NCI-H1417 treated with DMSO at 0.1 percent for 48 hours (cell line): ENCODE measurements at places on chromosomes 5 and 9.

DNA sequence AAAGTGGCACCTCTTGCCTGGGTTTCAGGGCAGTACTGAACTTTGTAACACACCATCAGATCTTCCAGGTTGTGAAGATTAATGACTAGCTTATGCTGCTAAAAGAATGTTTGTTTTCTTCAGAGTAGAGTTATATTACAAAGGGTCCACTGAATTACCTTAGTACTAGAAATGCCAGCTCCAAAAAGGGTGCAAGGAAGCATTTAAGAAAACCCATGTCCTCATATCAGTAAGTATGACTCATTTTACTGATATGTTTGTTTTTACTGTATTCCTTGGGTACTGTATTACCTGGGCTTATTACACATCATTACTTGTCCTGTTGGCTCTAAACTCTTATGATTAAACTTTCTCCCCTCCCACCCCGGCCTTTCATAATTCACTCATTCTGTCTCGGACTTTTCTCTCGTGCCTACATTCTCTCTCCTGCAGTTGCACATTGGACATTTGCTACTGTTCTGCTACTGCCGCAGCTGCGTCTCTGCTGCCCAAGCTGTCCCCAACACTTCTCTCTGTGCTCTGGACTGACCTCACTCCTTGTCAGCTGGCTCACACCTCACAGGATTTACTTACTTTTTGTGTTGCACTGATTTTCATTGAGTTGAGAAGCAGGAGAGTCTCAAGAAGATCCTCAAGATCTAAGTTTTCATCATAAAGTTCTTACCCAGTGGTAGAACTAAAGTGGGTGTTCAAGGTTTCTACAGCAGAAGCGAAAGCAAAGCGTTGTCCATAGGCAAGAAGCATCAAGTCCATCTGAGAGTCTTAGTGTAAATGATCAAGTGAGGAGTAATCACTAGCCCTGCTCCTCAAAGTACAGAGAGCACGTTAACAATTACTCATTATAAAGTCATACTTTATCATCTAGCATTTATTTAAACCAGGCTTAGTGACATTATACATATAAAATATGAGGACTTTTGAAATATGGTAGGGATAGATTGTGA lies 53.2 kb upstream of the C9orf72 start:
- DNase-seq = no peak

DNA sequence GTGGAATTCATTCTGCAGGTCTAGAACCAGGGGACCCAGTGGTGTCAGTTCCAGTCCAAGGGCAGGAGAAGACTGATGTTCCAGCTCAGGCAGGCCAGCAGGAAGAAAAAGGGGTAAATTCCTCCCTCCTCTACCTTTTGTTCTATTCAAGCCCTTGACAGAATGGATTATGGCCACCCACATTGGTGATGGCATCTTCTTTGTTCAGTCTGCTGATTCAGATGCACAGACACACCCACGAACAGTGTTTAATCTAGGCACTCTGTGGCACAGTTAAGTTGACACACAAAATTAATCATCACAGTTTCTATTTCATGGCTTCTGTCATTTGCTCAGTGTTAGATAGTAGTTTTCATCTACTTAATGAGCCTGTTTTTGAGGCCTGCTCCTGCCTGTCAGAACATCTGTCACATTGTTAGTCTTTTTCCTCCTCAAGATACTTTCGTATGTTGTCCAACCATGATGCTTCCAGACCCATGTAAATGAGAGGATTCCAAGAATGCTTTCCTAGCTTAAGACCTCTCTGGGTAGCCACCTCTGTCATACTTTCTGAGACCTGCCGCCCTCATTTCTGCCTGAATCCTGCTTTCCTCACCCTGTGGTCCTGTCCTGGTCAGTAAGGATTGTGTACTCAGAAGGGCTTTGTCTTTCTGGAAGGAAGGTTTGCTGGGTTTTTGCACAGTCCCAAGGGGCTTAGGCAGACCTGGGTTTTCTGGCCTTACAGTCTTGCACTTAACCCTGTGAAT lies 72.5 kb downstream of the SPIN1 start:
- no peak for DNase-seq

- no peak for DNase-seq
Measured at GRCh38 chr9:89955144-89955543, 350.3 kb downstream of the GADD45G start.

DNA sequence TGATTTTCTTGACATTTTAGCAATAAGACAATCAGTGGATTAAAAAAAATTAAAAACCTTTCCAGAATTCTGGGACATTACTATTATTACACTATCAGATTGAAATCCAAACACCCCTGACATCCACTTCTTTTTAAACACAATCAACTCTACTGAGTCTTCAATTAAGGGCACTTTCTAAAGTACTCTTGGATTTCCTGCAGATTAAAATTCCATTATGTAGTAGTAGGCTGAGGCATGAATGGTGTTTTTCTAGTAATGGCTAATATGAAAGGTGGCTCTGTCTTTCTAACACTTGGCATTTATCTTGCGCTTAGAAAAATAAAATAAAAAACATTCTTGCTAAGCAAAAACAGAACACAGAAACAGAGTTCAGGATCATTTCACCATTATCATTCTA lies 107.8 kb downstream of the OXCT1 start:
- no peak for DNase-seq

GRCh38 chr5:149503006-149503405 lies 48.2 kb downstream of the CSNK1A1 start:
- DNase-seq = no peak

GRCh38 chr9:37377688-37378612 lies 44.5 kb upstream of the GRHPR start:
- DNase-seq = no peak

GRCh38 chr9:4344946-4345345 lies 45.1 kb upstream of the GLIS3 start:
- DNase-seq = no peak

GRCh38 chr5:97162045-97162444 lies 19.6 kb upstream of the LIX1 start:
- peak; percentile 19 for DNase-seq

GRCh38 chr9:89458768-89459496 lies 39.0 kb downstream of the SEMA4D start:
- DNase-seq = no peak

DNA sequence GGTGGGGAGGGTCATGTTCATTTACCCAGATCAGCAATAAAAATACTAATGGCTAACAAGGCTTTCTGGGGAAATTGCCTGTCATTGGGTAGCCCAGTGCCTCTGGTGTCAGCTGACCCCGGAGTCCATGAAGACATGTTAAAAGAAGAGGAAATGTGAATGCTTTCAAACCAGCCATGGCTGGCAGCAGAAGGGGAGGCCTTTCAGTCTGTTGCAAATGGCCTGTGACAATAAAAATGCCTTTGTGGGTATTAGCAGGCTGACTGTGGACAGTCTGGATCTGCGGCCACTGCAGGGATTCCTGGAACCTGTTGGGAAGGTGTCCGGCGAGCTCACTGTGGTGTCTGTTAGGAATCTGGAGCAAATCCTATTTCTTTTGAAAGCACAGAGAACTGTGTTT lies 7.5 kb downstream of the ABL1 start:
- no peak for DNase-seq

GRCh38 chr9:94679587-94679986 lies 40.3 kb upstream of the FBP1 start:
- no peak for DNase-seq

GRCh38 chr5:67401172-67401571 lies 204.6 kb upstream of the CD180 start:
- DNase-seq = no peak

DNA sequence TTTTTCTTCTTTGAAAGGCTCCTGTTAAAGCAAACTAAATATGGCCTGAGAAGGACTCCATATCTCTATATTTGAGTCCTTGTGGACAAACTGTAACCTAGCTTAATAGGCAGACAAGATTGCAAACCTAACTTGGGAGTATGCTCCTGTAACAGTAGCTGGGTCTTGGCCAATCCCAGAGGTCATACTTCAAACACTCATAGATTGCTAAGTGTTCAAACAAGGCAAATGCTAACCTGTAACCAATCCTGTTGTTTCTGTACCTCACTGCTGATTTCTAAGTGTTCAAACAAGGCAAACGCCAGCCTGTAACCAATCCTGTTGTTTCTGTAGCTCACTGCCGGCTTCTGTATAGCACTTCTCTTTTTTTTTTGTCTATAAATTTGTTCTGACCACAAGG lies 50.6 kb upstream of the CLK4 start:
- no peak for DNase-seq

- no peak for DNase-seq
Measured at GRCh38 chr9:78280982-78281668, 15.8 kb upstream of the PSAT1 start.

- DNase-seq = no peak
Measured at GRCh38 chr9:21836437-21837161, 34.2 kb downstream of the MTAP start.

DNA sequence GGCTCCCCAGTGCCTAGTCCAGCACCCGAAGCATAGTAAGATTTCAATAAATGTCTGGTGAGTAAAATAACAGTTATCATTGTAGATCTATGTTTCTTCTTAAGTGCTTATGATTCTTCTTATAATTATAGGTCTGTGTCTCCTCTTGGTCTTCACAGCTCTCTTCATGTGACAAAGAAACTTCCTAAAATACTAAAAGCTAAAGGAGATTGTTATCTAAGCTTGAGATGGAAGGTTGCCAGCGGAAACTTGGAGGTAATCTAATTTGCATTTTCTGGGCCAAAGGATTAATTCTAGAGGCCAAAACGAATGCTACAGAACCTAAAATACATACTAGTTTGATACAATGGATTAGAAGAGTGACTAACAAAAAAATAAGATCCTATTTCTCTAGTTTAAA lies 13.6 kb upstream of the ARHGAP26 start:
- no peak for DNase-seq

- DNase-seq = no peak
Measured at GRCh38 chr5:60883229-60883628, 39.2 kb upstream of the ELOVL7 start.

DNA sequence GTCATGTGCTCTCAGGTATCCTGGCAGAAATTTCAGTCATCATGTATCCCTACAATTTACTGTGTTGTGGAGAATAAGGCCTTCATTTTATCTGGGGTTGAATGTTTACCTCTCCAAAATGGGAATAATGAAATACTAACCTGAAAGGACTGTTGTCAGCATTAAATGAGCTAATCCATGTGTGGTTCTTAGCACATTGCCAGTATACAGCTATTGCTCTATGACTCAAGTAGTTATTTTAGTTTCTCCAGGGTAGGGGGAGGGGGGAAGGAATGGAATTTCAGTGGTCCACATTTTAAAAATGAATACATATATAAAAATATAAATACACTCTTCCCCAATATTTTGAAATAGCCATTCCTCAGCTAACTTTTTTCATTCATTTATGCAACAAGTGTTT lies 3.5 kb downstream of the PAM start:
- DNase-seq = no peak

DNA sequence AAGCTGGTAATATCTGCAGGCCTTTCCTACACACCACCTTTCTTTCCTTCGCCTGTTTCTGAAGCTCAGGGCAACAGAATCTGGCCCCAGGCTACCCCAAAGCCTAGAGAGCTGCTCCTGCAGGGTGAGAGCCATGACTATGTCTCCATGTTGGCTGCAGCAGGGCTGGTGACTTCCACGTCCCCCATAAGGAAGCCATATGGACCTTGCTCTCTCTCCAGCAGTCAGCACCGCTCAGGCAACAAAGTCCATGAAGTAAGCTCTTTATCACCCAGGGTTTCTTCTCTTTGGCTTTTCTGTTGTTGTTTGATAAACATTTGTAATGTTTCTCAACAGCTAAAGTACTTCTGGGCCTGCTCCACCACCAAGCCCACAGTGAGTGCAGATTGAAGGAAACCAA lies 125.2 kb downstream of the SLIT3 start:
- DNase-seq = no peak

- no peak for DNase-seq
Measured at GRCh38 chr5:27129926-27130325, 91.5 kb upstream of the CDH9 start.

GRCh38 chr5:173629628-173630027 lies 13.2 kb upstream of the BOD1 start:
- DNase-seq = no peak

GRCh38 chr5:178293815-178294214 lies 61.2 kb upstream of the PHYKPL start:
- DNase-seq = no peak

DNA sequence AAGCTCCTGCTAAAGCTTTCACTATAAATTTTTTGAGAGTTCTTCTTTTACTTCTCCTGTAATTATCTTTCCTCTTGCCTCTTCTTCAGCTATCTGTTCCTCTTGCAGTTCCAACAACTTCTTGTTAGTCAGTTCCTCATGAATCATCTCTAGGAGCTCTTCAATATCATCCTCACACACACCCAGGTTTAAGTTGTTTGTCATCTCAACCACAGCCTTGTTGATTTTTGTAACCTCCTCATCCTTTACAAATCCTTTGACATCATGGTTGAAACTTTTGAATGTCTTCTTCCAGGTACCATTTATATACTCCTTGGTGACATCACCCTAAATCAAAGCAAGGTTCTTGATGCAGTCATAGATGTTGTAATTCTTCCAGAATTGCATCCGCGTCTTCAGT lies 106.3 kb upstream of the MAMDC2 start:
- DNase-seq = no peak

DNA sequence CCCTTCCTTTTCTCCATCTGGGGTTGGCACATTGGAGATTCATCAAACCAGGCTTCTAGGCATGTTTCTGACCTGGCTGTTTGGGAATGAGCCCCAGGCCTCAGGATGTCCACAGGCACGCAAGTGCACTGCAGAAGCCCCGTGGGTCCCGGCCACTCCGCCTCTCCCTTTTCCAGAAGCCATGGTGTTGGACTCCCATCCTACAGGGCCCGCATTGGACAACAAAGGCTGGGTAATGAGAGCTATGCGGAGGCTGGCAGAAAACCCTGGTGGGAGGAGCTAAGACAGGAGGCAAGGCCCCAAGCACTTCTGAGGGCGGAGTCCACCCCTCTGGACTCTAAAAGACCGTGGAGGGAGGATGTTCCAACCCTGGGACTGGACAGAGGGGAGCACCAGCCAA lies 160.6 kb downstream of the OLFM1 start:
- DNase-seq = no peak

- no peak for DNase-seq
Measured at GRCh38 chr9:130306823-130307666, 41.5 kb downstream of the HMCN2 start.

DNA sequence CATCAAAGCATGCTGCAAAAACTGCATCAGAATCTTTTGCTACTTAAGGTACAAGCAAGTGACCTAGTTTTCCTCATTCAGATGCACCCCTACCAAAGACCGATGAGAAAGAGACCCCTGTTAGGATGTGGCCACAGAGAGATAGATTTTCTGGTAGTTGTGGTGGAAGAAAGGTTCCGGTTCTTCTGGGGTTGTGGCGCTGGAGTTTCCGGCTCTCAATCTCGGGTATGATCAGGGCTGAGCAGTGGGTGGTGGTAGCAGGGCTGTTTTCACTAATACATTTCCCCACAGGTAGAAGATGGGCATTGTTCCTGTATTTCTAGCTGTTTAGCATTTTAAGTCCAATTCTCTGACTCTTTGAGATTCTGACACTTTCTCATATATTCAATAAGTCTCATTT lies 58.4 kb downstream of the PCSK1 start:
- DNase-seq = no peak
